ENCODE measurements at places on chromosomes 12 and 14.

DNA sequence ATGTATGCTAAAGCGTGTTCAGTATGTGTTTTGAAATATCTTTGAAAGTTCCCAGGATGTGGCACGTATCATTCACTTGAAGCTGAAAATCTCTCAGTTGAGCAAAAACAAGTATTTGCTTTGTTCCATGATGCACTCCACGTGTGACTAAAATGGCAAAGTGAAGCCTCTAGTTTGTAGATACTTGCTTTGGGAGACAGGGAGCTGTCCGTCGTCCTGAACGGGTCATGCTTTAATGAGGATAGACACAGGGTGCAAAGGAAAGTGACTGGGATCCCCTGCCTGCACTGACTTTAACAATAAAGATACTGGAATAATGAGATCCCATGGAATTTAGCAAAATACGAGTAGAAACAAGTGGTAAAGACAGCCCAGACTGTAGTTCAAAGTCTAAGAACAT lies 991.4 kb downstream of the NRXN3 start:
- no peak for DNase-seq

DNA sequence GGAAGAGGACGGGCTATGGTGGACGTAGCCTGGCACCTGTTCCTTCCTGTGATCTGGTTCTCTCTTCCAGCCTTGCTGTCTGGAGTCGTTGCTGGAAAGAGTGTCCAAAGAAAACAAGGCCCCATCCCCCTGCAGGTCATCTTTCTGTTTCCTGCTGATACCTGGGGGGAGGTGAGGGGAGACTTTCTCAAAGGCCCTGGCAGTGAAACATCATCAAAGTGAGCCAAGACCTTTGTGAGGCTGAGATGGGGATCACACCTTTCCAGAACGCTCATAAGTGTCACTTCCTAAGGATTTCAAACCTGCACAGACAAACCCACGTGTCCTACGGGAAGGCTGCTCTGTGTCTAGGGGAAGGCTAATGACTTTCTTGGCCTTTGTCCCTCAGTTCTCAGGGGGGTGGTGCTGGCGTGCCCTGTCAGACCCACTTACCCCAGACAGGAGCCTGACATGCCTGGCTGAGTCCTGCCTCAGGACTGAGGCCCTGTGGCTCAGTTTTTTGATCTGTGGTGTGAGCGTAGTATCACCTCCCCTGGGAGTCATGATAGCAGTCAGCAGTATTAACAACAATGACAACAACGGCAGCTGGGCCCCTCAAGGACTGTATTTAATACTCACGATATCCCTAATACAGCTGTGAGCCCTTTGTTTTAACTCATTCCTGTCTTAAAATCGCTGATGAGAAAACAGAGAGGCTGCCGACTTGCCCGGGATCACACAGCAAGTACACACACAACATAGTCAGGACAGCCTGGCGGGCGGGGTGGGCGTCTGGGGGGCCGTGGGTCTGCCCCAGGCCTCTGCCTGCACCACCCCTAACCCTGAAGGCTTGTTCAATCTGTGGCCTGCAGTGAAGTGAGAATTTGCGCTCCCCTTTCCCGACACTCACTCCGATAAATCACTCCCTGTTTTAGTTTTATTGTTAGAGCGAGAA lies 235.2 kb downstream of the SLC41A2 start:
- DNase-seq = no peak

DNA sequence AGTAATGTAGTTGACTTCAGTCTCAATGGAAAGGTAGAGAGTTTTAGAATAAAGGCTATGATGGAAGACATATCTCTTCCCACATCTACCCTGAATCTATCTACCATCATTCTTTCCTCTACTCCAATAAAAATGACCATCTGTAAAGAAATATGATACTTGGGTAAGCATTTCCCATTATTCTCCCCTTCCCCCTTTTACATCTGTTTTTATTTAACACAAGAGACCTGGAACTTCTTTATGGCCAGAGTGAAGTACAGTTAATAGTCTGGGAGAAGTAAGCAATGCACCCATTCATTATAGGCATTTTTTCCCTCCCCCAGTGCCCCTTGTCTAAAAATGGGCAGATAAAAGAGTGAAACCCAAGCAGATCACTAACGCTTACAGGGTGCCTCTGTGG lies 6.5 kb downstream of the TPH2 start:
- DNase-seq = peak; percentile 20

DNA sequence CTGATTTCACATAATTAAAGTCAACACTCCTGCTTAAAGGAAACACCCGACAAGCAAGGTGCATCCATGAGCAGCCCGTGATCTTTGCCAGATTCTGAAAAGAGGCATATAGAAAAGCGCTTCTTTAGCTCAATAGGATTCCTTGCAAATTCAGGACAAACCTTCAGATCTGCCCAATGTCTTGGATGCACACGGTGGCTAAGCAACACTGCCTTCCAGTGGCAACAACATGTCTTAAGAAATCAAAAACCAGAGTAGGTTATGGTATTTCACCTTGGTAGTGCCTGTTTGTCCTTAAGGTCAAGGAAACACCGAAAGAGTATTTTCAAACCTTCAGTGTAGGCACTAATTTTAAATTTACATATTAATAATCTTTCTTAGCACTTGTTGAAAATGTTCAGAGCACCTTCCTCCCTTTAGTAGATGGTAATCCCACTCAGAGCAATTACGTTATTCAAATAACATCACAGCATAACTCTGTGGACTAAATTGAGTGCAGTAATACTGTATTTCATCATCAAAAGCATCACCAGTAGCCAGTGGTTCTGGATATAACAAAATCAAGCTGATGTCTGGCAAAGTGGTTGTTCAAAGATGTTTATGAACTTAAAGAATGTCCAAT lies 58.0 kb upstream of the CDKN3 start:
- DNase-seq = no peak

DNA sequence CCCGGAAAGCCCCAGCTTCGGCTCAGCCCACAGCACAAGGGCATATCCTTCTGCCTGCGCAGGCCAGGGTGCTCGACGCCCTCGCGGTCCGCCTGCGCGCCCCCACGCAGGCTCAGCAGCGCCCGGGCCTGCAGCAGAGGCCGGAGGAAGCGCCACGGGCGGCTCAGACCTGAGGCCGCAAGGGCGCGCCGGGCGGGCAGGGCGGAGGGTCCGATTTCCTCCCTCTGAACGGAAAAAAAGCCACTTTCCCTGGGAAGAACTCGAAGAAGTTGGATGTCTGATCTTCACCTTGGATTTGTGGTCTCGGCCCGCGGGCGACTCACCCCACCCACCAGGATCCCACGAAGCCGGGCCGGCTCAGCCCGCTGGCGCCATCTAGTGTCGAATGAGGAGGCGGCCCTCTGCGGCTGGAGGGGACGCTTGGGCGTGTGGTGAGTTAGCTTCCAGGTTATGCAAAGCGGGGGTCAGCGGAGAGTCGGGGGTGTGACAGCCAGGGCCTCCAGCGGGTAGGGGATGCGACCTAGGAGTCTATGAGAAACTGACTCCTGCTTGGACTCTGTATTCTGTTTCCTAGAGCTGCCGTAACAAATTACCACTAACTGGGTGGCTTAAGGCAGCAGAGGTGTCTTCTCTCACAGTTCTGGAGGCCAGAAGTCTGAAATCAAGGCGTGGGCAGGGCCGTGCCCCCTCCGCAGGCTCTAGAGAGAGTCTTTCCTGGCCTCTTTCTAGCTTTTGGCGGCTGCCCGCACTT lies 40.0 kb upstream of the SRSF5 start:
- no peak for DNase-seq

- no peak for DNase-seq
Observed at GRCh38 chr12:57549203-57549908, 488 bp upstream of the KIF5A start.

DNA sequence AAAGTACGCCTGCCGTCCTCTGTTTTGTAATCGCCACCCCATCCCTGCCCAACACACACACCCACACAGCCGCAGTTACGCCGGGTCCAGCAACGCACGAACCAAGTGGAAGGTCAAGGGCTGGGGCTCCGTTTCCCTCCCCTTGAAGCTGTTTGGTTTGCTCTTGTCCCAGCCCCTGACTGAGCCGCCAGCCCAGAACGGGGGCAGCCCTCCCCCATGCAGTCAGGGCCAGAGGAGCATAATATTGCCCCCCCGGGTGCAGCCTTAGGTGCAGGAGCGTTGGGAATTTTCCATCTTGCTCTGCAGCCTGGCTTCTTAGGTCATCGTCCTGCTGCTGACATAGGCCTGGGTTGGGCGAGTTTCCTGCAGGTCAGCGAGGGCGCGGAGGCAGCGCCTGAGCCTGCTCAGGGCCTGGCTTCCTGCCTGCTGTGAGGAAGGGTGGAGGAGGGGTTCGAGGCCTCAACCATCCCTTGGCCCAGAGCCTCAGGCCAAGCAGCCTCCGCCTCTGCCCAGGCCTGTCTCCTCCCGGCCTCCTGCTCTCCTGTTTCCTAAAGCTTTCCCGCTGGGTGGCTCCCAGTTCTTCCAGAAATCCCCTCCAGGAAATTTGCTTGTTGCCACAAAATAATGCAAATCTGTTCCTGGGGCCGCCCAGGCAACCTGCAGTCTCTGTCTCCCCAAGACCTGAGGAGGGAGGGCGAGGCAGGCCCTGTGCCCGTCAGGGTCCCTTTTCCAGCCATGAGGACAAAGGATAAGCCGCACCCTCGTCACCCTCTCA lies 44.5 kb downstream of the PSMA6 start:
- peak; percentile 18 for DNase-seq

DNA sequence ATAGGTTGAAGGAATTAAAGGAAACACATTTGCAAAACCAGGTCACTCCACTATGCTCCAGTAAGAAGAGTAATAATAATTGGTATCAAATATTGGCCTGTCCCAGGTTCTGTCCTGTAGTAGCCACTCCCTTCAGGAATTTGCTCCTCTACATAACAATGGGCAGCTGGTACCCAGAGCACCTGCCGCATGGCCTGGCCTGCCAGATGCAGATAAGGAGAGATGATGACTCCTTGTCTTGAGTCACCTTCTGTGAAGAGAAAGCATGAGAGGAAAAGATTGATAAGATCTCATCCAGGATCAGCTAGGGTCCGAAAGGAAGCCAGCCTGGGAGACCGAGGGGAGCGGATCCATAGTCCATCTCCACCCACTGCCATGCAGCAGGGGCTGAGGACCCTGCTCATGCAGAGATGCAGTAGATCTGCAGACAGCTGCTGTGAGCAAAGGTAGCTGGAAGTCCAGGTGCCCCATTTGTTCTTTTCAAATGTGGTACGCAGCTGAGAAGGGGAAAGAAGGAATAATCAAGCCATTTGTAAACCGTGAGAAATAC lies 24.3 kb downstream of the VCPKMT start:
- DNase-seq = no peak

DNA sequence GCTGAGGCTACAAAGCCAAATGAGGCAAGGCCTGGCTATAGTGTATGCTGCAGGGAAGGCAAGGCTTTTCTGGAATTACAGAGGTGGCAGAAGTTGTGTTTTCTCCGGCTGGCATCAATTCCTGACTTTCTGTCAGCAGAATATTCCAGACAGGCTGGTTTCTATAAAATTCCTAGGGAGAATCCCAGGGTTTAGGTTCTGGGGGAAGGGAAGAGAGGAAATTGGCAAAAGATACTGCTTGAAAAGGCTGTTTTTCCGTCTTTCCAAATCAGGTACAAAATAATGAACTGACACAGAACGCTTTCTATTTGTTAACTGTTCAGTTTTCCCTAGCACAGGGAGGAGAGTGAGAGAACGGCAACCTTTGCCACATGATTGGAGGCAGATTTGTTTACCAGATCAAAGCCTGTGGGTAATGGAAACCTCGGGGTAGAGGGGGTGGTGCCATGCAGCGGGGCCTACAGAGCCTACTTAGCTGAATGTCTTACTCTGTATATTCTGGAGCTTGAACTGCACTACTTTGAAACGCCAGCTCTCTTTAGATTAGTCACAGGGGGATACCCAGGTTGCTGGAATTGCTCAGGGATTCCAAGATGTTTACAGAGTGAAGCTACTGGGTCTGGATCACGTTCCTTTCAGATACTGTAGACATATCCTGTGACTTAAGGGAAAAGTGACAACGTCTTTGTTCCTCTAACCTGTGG lies 65.8 kb upstream of the DACT1 start:
- no peak for DNase-seq

DNA sequence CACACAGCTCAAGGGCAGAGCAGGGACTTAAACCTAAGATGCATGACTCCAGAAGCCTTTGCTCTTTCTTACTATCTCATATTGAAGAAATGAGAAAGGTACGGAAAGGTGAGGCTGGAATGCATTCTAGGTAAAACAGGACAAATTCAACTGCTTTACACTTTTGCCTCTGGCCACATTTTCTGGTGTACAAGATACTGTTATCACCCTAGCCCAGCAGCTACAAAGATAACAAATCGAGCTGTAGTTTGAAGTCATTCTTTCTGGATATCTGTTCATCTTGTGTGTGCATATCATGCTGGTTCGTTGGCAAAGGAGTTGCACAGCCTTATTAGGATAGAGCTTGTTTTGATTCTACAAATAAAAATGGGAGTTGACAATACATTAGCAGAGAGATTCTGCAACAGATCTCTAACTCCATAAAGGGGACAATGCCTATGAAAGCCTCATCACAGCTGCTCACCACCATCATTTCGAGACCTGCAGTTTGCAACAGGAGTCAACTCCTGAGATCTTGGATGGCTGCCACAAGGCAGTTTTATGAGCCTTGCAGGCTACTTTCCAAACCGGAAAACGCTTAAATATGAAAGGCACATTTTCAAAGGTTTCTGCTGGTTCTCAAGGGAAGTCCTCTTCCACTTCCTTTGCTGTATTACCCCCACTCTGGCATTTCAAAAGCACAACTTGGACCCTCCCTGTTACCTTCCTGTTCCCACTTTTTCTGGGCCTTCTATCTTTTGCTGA lies 64.9 kb downstream of the STXBP6 start:
- peak; percentile 47 for DNase-seq

- no peak for DNase-seq
Observed at GRCh38 chr12:98352835-98353234, 162.6 kb upstream of the TMPO start.

- no peak for DNase-seq
Observed at GRCh38 chr14:57818511-57818910, 47.4 kb downstream of the SLC35F4 start.

GRCh38 chr14:24422261-24422660 lies 7.2 kb downstream of the CBLN3 start:
- DNase-seq = no peak

- no peak for DNase-seq
Observed at GRCh38 chr12:65170209-65170881, 962 bp downstream of the LEMD3 start.

DNA sequence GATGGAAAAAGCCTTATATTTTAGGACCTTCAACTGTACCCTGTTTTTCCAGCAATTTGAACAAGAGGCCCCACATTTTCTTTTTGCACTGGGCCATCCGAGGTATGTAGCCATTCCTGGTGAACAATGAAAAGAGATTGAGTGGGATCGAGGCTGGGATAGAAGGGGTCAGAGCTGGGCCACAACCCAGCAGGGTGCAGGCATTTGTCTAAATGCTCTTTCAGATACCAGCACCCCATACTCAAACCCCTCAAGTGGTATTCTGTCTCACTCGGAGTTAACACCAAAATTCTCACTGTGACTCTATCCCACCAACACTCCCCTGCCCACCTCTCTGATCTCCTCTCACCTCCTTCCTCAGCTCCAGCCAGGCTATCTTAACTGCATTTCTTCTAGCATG lies 26.8 kb downstream of the DUSP6 start:
- no peak for DNase-seq

DNA sequence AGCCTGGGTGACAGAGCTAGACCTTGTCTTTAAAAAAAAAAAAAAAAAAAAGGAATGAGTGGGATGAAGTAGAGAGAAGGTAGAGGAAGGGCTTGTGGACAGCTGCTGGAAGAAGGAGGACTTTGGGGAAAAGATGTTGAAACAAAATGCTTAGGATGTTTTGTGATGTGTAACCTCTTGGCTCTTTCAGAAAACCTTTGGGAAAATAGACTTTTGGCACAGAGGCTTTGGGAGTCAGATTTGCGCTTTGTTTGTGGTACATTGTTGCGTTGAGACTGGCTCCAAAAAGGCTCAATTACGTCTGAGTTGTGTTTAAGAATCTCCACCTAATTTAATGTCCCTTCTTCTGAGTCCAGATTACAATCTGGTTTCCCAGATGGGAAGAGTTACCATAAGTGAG lies 32.9 kb upstream of the SPTLC2 start:
- DNase-seq = no peak
